Tongue (tissue), 3 donors: ENCODE measurements at places on chromosomes 3 and 15. TPM values are rescaled to one million over a fixed set of nuclear protein-coding genes. Genes with fewer than 3 reads are reported as not detected.

- DNase-seq: no peak
Measured at GRCh38 chr3:165549037-165549436, 288.2 kb downstream of the BCHE start.

Gene RTP3
- not detected for total RNA-seq

Gene CA12
- total RNA-seq: 8.9 TPM

Gene GOLGA8Q
- 1.2 TPM for total RNA-seq

DNA sequence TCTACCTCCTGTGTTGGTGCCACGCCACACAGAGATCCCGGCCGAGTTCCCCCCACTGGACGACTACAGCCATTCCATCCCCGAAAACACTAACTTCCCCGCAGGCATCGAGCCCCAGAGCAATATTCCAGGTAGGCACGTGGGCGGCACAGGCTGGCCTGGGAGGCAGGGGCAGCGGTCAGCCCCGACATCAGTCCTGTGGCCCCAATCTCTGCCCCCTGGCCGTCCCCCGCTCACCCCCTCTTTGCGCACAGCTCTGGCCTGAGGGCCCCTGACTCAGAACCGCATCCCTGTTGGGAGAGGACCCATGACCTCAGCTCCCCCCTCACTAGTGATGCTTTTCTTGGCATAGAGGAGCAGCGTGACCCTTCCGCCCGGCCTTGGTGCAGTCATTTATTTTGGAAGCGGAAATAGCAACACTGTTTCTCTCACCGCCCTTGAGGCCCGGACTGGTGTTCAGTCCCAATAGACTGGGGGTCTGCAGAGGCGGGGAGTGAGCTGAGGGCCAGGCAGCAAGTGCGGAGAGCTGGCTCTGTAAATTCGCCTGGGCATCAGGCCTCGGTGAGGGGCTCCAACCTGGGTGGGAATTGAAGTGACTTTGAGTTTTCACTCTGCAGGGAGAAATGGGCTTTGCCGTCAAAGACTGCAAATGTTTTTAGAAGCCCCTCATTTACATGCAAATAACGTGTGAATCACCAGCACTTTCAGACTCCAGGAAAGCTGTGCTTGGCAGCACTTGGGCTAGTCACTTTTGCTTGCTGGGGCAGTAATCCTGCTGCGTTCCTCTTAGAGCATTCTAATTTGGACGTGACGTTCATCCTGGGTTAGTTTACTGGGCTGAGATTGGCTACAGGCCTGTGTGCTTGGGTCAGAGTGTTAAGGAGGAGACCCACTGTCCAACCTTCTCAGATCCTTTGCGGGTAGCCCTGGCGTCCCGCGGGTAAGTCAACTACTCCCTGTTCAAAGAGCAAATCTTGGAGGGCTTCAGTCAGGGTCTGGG is 88.9 kb downstream of the AAGAB start:
- no peak for DNase-seq

Gene CPA3
- 10.2 TPM for total RNA-seq

GRCh38 chr3:108528459-108529252 is 18.3 kb upstream of the MYH15 start:
- peak; percentile 13 for DNase-seq

- peak; percentile 5 for DNase-seq
Measured at GRCh38 chr15:76903251-76903681, 1.9 kb downstream of the SCAPER start.

DNA sequence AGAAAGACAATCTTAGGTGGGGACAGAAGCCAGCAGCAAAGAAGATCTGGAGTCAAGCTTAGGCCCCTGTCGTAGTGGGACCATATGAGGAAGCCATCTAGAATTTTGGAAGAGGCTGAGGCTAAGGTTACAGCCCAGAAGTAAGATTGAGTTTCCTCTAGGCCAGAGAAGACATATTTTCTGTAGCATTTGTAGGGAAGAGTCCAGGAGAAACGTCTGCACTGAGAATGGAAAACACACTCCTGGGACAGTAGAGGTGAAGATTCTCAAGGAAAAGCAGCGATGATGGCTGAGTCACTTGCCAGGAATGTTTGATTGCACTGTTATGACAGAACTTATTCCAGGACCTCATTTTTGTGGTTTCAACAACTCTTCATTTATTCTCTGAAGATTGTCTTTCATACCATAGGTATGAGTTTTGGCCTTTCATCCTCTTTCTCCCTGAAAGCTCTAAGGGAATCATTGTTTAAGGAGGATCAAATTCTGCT is 107.2 kb downstream of the GTPBP8 start:
- DNase-seq: peak; percentile 57

DNA sequence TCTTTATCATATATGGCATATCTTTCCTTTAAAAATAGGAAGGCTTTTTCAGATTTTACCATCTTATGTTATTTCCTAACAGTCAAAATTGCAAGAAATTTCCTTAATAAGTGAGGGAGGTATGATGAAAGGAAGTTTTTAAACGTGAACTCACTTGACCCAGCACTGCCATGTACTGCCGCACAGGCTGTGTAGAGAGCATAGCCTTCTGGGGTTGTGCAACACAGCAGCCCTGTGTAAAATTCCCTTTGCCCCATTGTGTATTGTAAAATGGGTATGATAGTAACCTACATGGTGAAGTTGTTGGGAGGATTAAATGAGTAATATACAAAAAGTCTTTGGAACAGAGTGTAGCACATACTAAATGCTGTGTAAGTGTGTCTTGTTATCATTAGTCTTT is 78.6 kb downstream of the PEX5L start:
- no peak for DNase-seq

- peak; percentile 75 for DNase-seq
Measured at GRCh38 chr3:177196456-177197040, 734 bp downstream of the TBL1XR1 start.

DNA sequence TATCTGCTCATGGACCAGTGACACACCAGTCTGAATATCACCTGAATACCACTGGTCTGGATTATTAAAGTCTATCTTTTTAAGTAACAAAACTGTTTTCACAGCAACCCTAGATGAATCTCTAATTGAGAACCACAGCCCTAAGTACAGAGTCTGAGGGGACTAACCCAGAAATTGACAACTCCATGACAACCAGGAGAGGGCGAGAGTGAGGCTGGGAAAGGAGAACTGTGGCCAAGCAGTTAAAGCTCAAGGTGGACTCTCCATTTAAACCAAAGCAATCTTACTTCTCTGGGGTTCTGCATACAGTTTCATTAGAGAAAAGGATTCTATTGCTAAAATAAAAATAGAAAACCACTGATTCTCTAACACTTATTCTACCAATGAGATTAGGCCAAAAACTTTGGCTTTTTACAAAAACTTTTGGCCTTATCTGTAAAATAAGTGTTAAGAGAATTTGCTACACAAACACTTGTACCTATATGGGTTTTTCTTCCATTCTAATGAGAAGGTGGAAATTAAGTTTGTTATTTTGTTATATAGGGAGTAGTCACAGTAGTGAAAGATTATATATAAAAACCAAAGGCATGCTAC is 11.4 kb downstream of the NEK10 start:
- peak; percentile 53 for DNase-seq

DNA sequence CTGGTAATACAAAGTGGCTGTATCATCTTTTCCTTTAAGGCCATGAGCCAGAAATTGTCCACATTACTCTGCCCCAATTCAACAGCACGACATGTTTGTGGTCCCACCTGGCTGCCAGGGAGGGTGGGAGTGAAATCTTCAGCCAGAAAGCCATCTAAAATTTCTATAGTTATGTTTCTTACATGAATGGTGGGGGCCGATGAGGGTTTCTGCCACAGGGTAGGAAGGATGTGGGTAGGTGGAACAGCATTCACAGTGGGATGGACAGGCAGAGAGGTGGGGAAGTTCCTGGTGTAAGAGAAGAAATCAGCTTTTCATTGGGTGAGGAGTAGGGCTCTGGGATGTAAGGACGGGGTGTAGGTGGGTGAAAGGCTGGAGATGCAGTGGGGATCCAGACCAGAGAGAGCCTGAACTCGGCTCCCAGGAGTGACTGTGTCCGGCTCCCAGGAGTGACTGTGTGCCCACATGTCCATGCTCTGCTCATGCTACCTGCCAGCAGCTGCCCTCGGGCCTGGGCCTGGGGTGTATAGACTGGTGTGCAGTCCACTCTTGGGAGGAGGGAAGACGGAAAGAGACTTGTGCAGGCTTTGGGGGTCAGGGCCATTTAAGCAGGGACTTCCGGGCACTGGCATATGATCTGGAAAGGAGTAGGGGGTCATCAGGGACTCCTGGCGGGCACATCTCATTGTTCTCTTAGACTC is 3.8 kb upstream of the FBLN2 start:
- DNase-seq: no peak

DNA sequence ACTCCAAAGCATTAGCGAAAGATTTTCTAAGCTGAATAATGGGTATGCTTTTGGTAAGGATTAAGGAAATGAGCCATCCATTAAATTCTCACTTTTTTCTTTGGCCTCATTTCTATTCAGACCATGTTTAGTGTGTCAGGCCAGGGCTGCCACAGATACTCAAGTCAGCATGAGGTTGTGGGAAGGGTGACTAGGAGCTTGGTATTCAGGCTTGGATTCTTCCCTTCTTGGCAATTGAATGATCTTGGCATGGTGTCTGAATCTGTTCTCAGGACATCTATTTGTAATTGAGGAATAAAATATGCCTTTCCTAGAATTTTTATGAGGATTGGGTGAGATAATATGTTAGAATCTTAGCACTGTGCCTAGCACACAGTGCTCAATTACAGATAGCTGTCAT is 11.2 kb downstream of the CCNB2 start:
- no peak for DNase-seq

GRCh38 chr3:115922681-115923347 is 299.5 kb downstream of the GAP43 start:
- no peak for DNase-seq

Gene IGSF10
- 15.3 TPM for total RNA-seq

DNA sequence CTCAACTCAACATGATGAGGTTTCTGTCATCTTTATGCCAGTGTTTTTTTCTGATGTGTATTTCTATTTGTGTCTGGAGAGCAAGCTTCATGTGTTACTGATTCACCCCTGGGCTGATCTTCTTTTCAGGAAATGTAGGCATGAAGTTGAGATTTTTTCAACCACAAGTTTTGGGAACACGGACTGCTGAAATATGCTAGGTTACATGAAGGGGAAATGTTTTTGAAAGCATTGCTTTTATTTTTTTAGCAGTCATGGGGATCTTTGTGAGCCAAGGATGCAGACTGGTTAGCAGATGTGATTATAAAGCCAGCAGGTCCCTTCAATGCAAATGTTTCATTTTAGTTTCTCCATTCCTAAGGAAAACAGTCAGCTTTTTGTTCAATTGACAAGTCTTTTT is 219.3 kb upstream of the COL8A1 start:
- DNase-seq: peak; percentile 31

DNA sequence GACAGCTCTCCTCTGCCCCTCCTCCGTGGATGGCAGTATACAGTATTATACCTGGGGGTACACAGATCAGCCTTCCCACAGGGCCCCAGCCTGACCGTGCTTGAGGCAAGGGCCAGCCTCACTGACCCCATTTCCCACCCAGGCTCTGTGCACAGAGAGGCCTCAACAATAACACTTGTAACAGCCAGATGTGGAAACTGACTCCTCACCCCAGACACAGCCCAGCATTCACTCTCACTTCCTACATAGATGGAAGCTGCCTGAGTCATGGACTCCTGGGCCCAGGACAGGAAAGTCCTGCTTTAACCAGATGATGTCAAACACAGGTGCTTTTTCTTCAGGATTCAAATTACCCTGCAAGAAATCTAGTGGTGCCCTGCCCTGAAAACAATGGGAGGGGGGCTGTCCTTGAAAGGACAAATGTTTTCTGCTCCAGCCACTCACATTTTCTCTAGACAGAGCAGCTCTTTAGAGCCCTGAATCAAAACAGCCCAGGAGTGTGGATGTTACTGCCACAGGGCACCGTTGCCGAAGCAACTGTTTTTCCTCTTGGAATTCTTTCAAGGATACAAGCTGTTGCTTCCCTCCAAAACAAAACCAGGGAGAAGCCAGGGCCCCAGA is 16.4 kb downstream of the CCDC12 start:
- DNase-seq: peak; percentile 62

DNA sequence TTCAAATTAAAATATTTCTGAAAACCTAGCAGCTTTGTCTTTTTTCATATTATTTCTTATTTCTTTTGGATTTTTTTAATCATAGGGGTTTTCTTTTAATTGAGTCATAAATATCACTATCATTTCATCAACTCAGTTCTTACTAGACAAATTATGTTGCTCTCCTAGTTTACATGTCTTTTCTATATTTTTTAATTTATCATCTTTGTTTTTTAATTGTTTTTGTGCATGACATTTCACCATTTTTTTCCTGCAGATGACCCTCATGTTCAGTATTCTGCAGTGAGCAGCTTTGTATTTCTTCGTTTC is 89.9 kb downstream of the RASA2 start:
- no peak for DNase-seq

Gene FBXO40
- 12.7 TPM for total RNA-seq

GRCh38 chr3:77491961-77492360 is 452.1 kb downstream of the ROBO2 start:
- DNase-seq: no peak

- peak; percentile 69 for DNase-seq
Measured at GRCh38 chr3:71681224-71681668, 44.0 kb downstream of the EIF4E3 start.

- DNase-seq: no peak
Measured at GRCh38 chr3:148190441-148190990, 507.2 kb upstream of the AGTR1 start.

Gene MRPS22
- 88.8 TPM for total RNA-seq

Gene EEF1AKMT4
- total RNA-seq: 0.62 TPM

- DNase-seq: no peak
Measured at GRCh38 chr15:36961956-36962355, 138.4 kb downstream of the MEIS2 start.

- DNase-seq: no peak
Measured at GRCh38 chr3:19899264-19899663, 34.8 kb downstream of the EFHB start.

Gene DPH3
- total RNA-seq: 16.5 TPM

GRCh38 chr3:149702691-149703441 is 45.0 kb upstream of the WWTR1 start:
- peak; percentile 65 for DNase-seq

Gene RAP2B
- total RNA-seq: 8.7 TPM

Gene PML
- total RNA-seq: 46.2 TPM

DNA sequence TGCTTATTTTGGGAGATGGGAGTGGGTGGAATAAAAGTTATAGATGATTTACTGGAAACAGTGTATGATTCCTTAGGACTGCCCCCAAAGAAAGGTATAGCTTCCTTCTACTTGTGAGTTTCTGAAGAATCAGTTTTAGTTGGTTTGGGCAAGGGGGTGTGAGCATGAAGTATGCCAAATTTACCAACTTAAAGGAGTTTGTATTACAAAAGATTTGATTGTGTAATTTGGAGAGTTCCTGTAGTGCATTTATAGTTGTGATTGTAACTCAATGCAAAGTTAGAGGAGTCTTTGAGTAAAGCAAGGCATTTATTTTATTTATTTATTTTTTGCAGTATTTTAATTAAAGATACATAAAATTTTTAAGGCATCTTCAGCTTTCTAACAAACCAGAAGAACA is 42.8 kb downstream of the TSC22D2 start:
- DNase-seq: no peak

GRCh38 chr3:78613421-78613879 is 1154.3 kb downstream of the ROBO1 start:
- no peak for DNase-seq

Gene CCDC39
- 0.10 TPM for total RNA-seq
